Glutamatergic neuron (in vitro differentiated cells): ENCODE measurements at places on chromosomes 5 and 9.
A peak's percentile ranks its signal among the peaks of the same experiment; 100 is the strongest.

GRCh38 chr5:123116058-123116457, 27.0 kb downstream of the PRDM6 start:
- DNase-seq: peak; percentile 29

DNA sequence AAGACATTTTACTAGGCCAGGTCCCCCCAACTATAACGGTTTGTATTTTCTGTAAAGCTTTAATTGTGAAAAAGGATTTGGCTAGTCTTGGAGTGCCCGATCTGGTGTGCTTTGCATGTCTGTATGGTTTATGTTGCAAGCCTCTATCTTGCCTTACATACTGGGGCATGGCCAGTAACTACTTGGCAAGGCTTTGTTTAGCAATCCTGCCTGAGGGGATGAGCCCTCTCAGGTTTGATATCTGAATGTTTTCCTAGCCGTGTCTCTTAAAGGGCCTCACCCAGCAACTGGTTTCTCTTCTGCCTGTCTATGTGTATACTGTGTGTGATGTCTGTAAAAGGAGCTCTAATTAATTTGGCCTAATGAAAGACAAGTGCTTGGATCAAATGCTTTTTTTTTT, 61.3 kb upstream of the SPINK5 start:
- no peak for DNase-seq

GRCh38 chr9:13324988-13325387, 45.5 kb upstream of the MPDZ start:
- DNase-seq: no peak

DNA sequence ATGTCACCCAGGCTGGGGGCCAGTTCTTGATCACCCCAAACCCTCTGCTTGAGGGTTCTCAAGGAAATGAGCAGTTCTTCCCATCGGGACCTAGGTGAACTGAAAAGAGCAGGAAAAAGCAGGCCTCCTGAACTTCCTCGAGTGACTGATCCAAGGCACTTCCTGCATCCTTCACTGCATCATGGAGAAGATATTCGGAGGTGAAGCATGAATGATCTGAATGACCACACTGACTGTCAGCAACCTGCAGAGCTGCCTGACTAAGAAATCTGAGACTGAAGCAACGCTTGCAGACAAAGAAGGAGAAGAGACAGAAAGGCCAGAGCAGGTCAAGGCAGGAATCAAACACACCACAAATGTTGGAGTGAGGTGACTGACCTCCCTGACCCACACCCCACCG, 420.2 kb downstream of the AGTPBP1 start:
- DNase-seq: no peak

- no peak for DNase-seq
Observed at GRCh38 chr9:72371151-72371550, 6.1 kb upstream of the ZFAND5 start.

DNA sequence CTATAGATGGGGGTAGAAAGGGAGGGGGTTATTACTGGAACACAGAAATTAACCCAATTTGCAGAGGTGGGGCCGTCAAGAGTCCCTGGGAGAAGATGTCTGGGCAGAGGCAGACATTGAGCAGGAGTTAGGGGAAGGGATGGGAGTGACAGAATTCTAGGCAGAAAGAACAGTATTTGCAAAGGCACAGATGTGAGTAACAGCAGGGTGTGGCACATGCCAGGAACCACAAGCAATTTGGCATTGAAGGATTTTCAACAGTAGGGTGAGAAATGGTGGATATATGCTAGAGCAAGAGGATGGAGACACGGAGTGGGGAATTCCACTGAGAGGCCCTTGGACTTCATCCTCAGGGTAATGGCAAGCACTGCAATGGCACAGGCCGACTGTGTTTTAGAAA, 71.6 kb upstream of the FRRS1L start:
- no peak for DNase-seq

- no peak for DNase-seq
Observed at GRCh38 chr9:111839387-111839786, 44.6 kb upstream of the SHOC1 start.

- no peak for DNase-seq
Observed at GRCh38 chr9:26685818-26686217, 206.8 kb downstream of the CAAP1 start.

DNA sequence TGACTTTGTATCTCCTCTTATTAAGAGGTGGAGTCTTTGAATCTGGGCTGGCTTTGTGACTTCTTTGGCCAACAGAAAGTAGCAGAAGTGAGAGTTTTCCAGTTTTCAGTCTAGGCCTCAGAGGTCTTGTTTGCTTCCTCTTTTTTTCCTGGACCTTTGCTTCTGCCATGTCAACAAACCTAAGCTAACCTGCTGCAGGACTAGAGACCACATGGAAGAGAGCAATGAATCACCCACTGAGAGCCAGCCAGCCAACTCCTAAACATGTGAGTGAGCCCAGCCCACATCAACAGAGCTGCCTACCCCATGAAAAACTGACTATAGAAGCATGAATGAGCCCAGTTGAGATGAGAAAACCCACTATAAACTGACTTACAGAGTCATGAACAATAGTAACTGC, 29.9 kb downstream of the MRPL22 start:
- DNase-seq: no peak

- no peak for DNase-seq
Observed at GRCh38 chr9:80797101-80797829, 892.1 kb downstream of the TLE1 start.

GRCh38 chr5:128782446-128782845, 182.8 kb upstream of the SLC27A6 start:
- no peak for DNase-seq

GRCh38 chr9:114785866-114786650, 19.8 kb downstream of the TNFSF15 start:
- no peak for DNase-seq

GRCh38 chr5:5085381-5085780, 54.7 kb upstream of the ADAMTS16 start:
- no peak for DNase-seq

- no peak for DNase-seq
Observed at GRCh38 chr5:102554082-102554481, 55.3 kb upstream of the SLCO6A1 start.

DNA sequence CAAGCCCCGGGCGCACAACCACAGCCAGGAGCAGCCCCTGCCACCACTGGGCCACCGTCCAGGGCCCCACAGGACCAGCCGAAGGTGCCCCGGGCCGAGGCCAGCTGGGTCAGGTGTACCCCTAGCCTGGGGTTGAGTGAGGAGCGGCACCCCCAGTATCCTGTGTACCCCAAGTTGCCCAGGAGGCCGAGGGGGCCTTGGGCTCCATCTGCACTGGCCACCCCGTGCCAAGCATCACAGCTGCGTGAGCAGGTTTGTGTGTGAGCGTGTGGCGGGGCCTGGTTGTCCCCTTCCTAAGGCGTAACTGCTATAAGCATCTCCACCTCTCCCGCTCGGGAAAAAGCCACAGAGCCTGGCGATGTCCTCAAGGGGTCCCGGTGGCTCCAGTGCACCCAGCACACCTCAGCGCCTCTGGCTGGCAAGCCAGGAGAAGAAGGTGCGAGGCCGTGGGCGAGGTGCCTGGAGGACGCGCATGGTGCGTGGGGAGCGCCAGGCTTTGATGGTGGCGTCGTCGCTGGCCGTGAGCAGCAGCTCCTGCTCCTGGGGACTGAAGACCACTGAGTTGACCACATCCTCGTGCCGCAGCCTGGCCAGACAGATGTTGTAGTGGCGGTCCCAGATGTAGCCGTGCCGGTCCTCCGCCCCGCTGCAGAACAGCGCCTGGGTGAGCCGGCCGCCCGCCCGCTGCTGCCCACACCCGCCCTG, 3.9 kb downstream of the FBXW5 start:
- no peak for DNase-seq

DNA sequence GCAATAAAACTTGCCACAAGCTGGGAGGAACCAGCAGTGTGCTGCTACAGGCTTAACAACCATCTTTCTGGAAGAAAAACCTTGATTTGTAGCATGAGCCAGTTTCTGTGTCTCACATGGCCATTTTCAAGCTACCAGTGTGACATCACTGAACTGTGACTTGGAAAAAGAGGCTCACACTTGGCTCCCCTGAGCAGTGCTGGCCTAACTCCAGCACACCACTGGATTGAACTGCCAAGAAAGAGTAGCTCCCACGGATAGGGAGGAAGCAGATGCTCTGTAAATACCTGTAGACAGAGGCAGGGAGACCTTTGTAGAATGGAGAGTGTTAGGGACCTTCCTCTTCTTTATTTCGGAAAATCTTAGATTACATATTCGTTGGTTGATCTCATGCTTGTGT, 197.9 kb downstream of the SH3GL2 start:
- no peak for DNase-seq

DNA sequence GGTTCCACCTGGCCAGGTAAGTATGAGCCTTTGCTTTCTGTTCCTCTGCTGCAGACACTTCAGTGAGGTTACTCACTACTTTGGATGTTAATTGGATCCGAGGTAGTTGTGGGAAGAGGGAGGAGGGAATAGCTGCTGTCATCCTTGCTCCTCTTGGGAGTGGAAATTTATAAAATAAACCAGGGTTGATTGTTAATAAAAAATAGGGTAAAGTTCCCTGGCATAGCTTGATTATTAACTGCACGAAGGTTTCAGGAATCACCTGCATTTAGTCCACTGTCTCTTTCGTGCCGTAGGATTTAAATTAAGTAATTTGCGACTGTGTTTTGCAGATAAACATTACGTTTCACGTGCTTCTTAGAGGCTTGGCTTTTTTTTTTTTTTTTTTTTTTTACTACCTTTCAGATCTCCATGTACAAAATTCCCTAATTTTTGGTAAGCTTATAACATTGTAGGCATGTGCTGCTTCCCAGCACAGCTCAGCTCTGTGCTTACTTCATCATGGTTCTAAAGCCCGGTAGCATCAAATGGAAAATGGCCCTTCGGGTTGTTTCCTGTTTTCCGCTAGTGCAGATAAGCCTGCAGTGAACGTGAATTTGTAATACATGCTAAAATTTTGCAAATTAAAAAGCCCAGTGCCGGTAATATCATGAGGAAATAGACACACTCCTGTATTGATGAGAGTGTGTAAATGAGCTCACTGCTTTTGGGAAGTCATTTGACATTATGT, 26.9 kb upstream of the LTC4S start:
- DNase-seq: no peak

- DNase-seq: no peak
Observed at GRCh38 chr9:115593587-115594091, 475.7 kb upstream of the TNC start.

- no peak for DNase-seq
Observed at GRCh38 chr9:114603248-114603647, 7.8 kb upstream of the TMEM268 start.

DNA sequence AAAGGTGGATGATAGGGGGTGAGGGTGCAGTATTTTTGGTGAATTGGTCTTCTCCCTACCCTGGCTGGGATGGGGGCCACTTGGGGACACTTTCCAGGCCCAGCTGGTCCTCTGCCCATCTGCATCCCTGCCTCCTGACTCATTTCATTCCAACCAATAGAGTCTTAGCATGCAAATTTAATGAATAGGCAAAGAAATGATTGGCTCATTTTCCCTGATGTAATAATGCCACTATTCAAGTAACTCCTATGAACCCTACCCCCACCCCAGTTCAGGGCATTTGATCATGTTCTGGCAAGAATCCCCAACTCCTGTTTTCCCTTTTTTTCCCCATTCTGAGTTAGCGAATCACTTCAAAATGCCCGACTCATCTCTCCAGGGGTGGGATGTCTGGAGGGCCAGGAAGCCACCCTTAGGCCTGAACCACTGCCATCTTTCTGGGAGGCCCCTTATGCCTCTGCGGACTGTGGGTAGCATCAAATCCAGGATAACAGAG, 56.7 kb downstream of the PCDH1 start:
- DNase-seq: no peak

DNA sequence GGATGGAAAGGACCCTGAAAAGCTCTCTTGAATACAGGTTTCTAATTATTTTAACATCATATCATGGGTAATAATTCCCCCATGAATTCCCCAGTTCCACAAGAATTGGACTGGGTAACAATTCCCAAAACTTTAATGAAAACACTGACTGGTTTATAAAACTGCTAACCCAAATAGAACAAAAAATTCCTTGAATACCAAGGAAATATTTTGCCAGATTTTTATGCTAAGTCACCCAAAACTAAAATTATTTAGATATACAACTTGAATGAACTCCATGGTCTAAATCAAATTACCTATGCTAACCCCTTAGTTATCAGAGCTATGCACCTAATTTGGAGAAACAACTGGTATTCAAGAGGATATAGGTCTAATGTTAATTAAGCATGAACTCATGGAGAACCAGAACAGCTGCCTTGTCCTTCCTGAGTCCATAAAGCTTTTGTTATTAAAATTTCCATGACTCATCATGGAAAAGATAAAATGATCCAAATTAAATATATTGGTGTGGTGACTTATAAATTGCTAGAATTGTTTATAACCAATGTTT, 164.9 kb upstream of the TUT7 start:
- no peak for DNase-seq

- DNase-seq: no peak
Observed at GRCh38 chr9:133448487-133448972, 11.2 kb upstream of the CACFD1 start.

DNA sequence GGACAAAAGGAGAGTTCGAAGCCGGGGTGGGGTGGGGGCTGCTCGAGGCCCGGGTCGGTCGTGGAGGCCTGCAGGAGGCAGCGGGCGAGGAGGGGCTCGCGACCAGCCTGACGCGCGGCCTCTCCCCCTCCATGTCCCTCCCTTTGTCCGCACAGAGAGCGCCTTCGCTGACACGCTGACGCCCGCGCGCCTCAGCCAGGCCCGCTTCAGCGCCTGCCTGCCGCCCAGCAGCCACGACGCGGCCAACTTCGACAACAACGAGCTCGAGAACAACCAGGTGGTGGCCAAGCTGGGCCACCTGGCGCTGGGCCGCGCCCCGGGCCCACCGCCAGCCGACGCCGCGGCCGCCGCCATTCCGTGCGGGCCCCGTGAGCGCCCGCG, 42.2 kb downstream of the NEURL1B start:
- no peak for DNase-seq

DNA sequence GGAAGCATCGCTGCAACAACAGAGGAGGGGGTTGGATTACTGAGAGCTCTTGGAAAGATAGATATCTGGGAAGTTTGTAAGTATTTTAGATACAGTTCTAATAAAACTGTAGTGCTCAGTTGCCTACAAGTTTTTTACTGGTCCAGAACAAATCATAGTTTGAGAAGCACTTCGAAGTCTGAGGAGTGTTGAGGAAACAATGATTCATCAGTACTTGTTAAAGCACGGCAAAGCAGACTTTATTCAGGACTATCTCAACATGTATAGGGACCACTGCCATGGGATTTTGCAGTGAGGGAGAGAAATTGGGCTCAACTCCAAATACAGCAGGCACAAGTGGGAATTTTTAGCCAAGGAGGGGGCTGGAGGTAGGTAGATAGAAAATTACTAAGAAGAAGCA, 25.3 kb upstream of the RECK start:
- DNase-seq: no peak

DNA sequence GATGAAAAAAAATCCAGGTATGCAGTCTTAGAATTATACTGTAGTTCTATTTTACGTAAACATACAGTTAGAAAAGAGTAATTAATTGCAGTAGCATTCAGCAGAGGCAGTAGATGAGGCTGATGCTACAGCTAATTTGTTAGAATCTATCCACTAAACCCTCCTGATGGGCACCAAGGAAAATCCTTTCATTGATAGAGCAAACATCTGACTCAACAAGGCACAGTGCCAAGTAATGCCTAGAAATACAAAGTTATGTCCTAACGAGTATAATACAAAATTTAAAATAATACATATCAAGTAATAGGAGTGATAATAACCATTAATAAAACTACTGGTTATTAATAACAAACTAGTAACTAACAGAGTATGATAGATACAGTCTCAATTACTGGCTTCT, 9.0 kb downstream of the MOCS2 start:
- no peak for DNase-seq

- no peak for DNase-seq
Observed at GRCh38 chr9:4984171-4984620, 876 bp upstream of the JAK2 start.
